ENCODE measurements at places on chromosomes 11 and 22. TPM values are rescaled to one million over a fixed set of nuclear protein-coding genes. Genes with fewer than 3 reads are reported as not detected.

DNA sequence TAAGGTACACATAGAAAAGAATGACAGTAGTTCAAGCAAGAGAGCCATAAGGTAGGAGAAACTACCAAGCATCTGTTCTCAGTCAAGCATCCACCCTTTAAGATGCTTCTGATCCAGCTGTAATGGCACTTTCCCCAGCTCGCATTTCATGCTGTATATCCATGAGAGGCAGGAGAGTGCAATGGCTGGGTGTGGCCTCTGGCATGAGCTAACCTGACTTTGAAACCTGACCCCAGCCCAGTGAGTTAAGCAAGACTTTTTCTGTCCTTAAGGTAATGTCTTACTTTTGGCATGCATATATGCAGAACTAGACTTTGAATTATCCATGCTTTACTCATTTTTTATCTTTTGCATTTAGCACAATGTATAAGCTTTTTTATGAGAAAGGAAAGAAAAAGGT is 79.8 kb upstream of the CNTN5 start:
- DNase-seq, result no peak

GRCh38 chr11:10017911-10018310 is 276.1 kb downstream of the SBF2 start:
- DNase-seq, result no peak

The LMO1 gene
- total RNA-seq, result not detected

- DNase-seq, result no peak
Measured at GRCh38 chr22:25388866-25389540, 169.6 kb downstream of the CRYBB2 start.

The MRGPRX3 gene
- not detected for total RNA-seq

The GLB1L3 gene
- not detected for total RNA-seq

The PPP2R5B gene
- 22.8 TPM for total RNA-seq

- peak; percentile 31 for DNase-seq
Measured at GRCh38 chr11:29159552-29160465, 857.0 kb downstream of the KCNA4 start.

Data from transverse colon (tissue), 4 donors.